ENCODE measurements at places on chromosomes 6 and 20. TPM values are rescaled to one million over a fixed set of nuclear protein-coding genes. Genes with fewer than 3 reads are reported as not detected.

TFAP2D gene
- polyA plus RNA-seq, result not detected

ADAM33 gene
- polyA plus RNA-seq, result 46.3 TPM

RAB5IF gene
- 75.7 TPM for polyA plus RNA-seq

VGLL2 gene
- 0.46 TPM for polyA plus RNA-seq

TNXB gene
- polyA plus RNA-seq, result 26.1 TPM

ESR1 gene
- 1.6 TPM for polyA plus RNA-seq

HFE gene
- 4.7 TPM for polyA plus RNA-seq

GFOD1 gene
- 16.9 TPM for polyA plus RNA-seq

TP53TG5 gene
- polyA plus RNA-seq, result 3.9 TPM

ACSS1 gene
- 29.6 TPM for polyA plus RNA-seq

IMPG1 gene
- polyA plus RNA-seq, result 0.73 TPM

BMP6 gene
- polyA plus RNA-seq, result 18.6 TPM

LINC00237 gene
- 8.5 TPM for polyA plus RNA-seq

PPP1R16B gene
- 55.2 TPM for polyA plus RNA-seq

CAGE1 gene
- polyA plus RNA-seq, result not detected

PRPF6 gene
- polyA plus RNA-seq, result 92.4 TPM

TMEM244 gene
- not detected for polyA plus RNA-seq

PRR18 gene
- polyA plus RNA-seq, result 13.2 TPM

ADGB gene
- 1.7 TPM for polyA plus RNA-seq

PNLDC1 gene
- 0.78 TPM for polyA plus RNA-seq

SPDEF gene
- polyA plus RNA-seq, result 0.36 TPM

SAMD5 gene
- 4.3 TPM for polyA plus RNA-seq

Data from spinal cord (tissue), 10 donors.